ENCODE measurements at places on chromosomes 13 and 19.

DNA sequence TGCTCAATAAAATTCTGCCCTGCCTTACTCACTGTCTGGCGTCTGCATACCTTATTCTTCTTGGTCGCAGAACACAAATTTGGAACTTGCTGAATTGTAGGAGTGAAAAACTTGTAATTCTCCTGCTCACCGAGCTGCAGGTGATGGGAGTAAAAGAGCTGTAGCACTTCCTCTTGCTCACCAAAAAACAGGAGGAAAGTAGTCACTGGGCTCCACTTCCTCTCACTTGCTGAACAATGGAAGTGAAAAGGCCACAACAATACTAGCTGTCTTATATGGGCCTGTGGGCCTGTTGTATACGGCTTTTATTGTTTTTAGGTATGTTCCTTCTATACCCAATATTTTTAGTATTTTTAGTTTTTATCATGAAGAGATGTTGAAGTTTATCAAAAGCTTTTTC is 978.7 kb downstream of the SLITRK5 start:
- DNase-seq = no peak

- no peak for DNase-seq
These were observed 14.9 kb downstream of the ZIC2 start for GRCh38 chr13:99996381-99996973.

DNA sequence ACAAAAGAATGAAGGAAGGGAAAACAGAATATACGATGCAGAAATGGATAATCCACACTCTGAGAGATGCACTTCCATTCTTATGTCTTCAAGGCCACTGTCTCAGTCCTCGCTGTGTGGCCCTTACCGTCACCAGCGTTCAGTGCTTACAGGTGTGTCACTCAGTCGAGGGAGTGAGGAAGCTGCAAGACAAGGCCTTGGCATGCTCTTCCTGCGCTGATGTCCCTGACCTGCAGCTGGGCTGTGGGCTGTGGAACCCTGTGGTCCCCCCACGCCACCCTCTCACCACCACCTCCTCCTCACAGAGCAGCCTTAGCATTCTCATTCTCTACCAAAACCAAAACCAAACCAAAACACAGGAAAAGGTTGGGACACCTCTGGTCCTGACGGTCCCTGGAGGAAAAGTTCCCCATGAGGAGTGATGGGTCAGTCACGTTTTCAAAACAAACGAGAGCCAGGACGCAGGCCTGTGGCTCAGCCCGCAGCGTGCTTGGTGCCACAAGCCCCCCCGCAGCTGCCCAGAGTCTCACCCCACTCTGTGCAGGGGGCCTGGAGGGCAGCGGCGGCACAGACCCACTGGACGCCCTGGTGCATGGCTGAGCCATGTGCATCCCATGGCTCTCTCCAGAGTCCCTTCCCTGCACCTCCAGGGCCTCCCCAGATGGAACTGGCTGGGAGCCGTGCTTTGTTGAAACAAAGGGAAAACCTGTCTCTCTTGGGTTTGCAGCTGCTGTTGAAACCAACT is 48.2 kb upstream of the GPR183 start:
- no peak for DNase-seq

GRCh38 chr19:55603581-55604292 is 1.7 kb upstream of the ZNF865 start:
- no peak for DNase-seq

- no peak for DNase-seq
These were observed 17.7 kb upstream of the ZNF432 start for GRCh38 chr19:52066258-52066863.

GRCh38 chr19:51508059-51508733 is 6.6 kb upstream of the SIGLEC12 start:
- DNase-seq = no peak

DNA sequence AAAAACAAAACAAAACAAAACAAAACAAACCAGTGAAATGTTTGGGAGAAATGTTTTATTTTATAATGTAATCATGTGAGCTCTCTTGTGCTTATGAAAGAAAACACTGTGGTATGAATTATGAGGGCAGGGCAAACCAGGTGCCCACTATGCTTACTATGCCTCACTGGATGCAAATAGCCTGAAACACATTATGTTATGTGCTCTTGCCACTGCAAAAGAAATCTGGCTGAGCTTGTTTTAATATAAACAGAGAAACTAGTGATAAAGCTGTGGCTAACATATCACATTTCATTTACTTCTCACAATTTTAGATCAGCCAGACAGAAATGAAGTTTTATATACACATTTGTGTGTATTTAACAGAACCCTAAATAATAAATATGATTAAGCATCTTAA is 8.7 kb upstream of the NBEA start:
- no peak for DNase-seq

GRCh38 chr13:72823724-72824123 is 41.8 kb downstream of the PIBF1 start:
- no peak for DNase-seq

DNA sequence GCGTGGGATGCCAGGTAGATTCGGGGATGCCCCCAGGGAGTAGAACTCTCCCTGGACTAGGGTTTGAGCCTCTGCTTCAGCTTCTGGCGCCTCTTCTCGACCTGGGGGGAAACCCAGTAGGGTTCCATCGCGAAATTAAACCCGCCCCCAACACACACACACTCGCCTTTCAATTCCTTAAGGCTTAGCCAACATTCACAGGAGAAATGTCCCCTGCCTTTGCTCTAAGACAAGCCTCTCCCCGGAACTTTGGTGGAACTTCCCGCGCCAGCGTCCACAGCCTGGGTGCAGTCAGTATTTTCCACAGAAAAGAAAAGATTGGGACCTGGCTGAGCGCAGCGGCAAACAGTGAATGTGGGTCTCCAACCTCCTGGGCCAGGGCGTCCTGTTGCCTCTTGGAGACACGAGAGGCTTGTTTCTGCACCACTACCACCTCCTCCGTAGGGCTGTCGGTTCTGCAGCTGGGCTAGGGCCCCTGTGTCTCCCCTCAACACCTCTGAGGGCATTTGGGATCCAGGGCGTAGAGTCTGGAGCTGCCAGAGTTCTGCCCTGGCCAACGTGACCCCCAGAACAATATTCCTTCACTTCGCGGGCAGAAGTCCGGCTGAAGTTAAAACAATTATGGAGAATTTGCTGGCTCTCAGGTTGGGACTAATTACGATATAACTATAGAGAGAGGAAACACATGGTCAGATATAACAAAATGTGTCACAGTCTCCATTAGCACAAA is 3.2 kb downstream of the PDX1 start:
- DNase-seq = no peak

DNA sequence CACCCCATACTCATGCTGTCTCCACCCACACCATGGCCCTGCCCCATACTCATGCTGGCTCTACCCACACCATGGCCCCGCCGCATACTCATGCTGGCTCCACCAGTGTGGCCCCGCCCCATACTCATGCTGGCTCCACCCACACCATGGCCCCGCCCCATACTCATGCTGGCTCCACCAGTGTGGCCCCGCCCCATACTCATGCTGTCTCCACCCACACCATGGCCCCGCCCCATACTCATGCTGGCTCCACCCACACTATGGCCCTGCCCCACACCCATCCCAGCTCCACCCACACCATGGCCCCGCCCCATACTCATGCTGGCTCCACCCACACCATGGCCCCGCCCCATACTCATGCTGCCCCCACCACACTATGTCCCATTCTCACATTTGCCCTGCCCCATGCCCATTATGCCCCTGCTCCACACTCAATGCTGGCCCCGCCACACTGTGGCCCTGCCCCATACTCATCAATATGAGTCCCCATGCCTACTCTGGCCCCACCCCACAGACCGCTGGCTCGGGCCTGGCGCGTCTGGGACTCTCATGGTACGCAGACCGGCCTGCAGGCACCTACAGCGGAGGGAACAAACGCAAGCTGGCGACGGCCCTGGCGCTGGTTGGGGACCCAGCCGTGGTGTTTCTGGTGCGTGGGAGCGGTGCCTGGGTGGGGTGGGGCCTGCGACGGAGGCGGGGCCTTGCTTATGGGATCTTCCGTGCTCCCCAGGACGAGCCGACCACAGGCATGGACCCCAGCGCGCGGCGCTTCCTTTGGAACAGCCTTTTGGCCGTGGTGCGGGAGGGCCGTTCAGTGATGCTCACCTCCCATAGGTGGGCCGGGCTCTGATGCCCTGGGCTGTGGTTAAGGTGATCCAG is 3.7 kb upstream of the ARHGAP45 start:
- no peak for DNase-seq

DNA sequence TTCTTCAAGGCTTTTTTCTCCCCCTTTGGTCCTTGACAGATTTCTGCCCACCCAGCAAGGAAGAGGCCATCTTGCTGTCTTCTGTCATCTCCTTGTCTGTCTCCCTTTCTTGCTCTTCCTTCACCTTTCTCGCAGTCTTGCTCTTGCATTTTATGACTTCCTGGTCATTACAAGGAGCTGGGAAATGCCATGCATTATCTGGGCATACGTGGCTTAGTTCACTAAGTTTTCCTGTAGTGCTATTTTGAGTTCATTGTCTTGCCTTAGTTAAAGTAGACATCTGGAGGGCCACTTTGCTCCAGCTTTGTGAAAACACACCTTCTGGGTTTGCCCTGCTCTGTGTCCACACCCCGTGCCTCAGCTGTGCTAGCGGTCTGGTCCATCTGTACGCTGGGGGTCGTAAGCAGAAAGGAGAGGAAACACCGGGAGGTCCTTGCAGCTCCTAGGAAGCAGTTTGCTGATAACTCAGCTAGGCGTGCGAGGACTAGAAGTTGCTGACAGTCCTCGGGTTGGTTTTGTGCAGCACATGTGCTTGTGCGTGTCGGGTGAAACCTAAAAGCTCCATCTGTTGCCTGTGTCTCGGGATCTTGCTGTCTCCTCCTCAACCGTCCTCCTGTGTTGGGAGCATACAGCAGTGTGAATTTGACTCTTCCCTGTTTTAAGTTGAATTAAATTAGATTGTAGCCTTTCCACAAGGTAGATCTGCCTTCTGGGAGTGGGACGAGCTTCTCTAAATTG is 59.4 kb downstream of the ARHGEF7 start:
- DNase-seq = no peak

GRCh38 chr19:38845374-38846024 is 4.3 kb downstream of the HNRNPL start:
- no peak for DNase-seq

DNA sequence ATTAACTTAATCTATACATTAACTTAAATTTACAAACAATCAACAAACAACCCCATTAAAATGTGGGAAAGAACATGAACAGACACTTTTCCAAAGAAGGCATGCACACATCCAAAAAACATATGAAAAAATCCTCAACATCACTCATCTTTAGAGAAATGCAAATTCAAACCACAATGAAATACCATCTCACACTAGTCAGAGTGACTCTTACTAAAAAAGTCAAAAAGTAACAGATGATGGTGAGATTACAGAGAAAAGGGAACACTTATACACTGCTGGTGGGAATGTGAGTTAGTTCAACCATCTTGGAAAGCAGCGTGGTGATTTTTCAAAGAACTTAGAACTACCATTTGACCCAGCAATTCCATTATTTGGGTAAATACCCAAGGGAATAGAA is 759.2 kb upstream of the SLITRK1 start:
- DNase-seq = no peak

DNA sequence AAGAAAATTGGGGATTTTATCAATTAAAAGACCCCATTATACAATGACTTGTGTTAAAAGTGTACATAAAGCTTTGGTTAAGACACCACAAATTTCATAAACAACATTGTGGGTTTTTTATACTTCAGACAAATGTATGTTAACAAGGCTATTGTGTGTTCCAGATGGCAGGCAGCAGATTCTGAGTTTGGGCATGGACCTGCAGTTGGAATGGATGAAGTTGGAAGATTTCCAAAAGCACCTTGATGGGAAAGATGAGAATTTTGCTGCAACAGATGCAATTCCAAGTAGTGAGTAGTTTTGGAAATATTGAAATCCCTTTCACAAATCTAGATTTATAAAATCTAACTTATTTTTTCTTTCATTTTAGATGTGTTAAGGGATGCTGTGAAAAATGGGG is 25.4 kb downstream of the MPHOSPH8 start:
- DNase-seq = no peak

GRCh38 chr13:113595131-113595530 is 10.6 kb downstream of the TFDP1 start:
- no peak for DNase-seq

DNA sequence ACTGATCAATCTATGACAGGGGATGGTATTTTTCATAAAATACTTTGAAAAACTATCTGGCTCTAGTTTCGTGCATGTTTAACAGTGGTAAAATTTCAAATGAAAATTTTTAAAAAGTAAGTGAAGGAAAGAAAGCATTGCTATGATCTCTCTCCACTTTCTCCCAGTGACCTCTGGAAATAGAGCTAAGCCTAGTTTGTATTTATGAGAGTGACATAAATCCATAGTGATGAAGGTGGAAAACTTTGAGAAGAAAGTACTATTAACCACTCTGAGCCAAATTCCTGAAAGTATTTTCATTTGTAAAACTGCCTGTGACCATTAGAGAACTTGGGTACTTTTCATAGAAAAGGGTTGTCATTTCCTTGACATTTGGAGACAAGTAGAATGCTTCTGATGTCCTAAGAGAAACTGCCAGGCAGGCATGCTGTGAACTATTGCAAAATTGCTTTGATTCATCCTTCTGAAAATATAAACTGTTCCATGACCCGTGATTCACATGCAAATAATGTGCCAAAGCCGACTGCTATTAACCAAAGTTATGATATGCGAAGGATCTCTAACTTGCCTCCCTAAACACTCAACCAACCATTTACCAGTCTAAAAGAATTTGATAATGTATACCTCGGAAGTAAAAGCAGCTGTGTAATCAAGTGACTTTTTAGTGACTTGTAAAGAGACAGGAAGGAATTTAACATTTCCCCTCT is 133.2 kb downstream of the VWA8 start:
- peak; percentile 75 for DNase-seq

GRCh38 chr19:18738961-18739690 is 52.0 kb downstream of the COMP start:
- DNase-seq = no peak

DNA sequence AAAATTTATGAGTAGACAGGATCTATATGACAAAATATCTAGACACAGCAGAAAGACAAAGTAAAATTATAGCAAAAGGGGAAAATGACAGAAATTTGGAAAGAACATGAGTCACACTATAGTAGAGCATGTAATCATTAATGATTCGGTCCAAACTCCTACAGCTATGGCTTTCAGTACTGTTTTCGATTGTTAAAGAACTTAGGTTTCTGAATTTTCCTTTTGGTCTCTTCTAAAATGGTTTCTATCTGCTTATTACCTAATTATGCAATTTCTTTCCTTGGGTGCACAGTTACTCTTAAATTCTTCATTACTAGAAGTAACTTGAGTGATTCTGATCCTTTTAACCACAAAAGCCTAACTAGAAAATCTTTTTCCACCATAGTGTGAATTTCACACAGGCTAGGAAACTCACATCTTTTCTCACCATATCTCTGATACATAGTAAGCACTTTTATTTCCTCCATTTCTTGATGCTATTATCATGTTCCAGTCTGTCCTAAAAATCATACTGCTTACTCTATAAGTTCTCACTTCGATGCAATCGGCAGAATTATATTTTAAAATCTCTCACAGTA is 1101.4 kb downstream of the PCDH9 start:
- DNase-seq = no peak

Measured in AG04450 (cell line).